NT2/D1 (cell line): ENCODE measurements at places on chromosomes 12 and 14.

GRCh38 chr14:101972126-101972866 is 7.9 kb downstream of the DYNC1H1 start:
- peak; percentile 35 for DNase-seq

- no peak for DNase-seq
Observed at GRCh38 chr12:41950455-41950854, 194.2 kb downstream of the GXYLT1 start.

- DNase-seq = no peak
Observed at GRCh38 chr14:99747582-99748330, 45.5 kb upstream of the EML1 start.

DNA sequence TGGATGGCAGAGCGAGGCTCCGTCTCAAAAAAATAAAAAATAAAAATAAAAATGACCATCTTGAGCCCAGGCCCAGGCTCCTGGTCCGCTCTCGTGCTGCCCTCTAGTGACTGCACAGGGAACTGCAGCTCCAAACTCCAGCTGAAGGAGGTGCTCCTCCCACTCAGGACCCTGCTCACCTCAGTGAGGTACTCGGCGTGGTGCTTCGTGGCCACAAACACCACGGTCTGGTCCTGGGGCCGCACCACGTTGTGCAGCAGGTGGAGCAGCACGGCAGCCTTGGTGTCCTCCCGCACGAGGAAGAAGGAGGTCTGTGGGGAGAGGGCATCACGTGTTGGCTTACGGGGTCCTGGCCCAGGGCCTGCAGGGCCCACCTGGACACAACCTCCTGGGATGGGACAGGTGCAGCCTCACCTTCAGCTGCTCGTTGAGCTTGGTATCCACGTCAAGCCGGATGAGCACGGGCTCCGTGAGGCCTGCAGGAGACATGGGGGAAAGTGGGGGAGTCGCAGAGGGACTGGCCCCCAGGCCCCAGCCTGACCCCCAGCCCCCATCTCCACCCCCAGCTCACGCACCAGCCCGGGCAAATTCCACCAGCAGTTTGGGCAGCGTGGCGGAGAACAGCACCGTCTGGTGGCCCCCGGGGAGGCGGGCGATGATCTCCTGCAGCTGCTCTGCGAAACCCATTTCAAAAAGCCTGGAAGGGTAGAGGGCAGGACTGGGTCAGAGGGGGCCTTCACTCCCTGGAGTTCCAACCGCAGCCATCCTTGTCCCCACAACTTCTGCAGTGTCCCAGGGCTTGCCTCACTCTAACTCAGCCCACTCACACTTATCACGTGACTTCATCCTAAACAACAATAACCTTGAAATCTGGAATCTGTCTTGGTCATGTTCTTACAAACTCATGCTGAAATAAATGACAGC is 10.6 kb downstream of the DDX54 start:
- no peak for DNase-seq

DNA sequence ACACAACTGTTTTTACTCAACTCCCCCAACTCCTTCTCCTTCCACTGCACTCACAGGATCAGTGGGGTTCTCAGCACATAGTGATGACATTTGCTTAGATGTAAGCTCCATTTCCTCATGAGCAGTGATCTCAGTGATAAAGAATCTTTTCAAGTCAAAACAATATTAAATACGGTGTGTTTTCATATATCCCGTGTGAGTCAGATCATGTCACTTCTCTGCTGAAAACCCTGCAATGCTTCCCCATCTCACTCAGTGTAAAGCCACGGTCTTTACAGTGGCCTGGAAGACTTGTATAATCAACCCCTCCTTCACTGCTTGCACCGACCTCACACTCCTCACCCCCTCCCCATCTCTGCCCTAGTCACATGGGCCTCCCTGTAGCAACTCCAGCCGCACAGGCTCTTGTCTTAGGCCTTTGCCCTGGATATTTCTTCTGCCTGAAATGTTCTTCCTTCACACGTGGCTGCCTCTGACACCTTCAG is 149.7 kb upstream of the ARHGAP5 start:
- no peak for DNase-seq

DNA sequence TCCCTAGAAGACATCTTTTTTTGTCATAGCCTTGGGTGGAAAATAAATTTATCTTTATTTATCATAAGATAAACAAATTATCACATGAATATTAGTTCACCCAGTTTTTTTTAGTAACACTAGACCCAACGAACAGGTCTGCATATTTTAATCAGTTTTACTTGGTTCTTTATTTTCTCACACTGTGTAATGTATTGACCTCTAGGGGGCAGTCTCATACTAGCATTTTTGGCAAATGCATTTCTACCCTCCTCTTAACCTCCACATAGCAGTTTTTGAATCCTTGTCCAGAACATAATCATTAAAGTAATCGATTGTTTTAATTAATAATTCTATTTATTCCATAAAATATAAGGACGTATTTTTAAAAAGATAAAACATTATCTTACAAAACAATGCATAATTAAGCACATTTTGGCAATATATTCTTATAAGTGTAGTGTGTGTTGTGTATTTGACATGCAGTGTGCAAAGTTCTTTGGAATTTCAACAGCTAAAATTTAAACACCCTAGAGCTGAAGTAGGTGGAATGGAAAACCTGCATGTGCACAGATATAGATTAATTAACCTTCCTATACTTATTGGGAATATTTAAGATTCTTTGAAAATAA is 31.6 kb upstream of the PTPRQ start:
- DNase-seq = peak; percentile 38

- DNase-seq = no peak
Observed at GRCh38 chr12:54135621-54136350, 53.0 kb downstream of the SMUG1 start.

- DNase-seq = no peak
Observed at GRCh38 chr14:31070431-31070830, 44.3 kb upstream of the STRN3 start.
